RKO (cell line): ENCODE measurements at places on chromosomes 1 and 21.

- DNase-seq, result no peak
Observed at GRCh38 chr1:147202576-147202975, 22.6 kb downstream of the FMO5 start.

DNA sequence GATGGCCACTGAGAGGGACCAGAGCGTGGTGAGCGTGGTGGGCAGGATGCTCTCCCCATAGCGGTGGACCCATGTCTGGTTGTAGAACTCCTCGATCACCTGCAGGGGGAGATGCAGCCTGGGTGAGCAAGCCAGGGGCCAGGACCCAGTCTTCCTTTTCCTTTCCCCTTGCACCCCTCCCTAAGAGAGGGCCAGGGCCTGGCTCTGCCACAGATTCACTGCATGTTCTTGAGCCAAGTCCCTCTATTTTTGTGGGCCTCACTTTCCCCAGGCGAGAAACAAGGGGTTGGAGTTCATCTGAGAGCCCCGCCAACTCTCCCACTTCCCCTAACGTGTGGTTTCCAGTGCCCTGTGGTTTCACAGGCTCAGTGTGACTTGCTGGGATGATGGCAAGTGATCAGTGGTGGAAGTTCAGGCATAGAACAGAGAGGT, 27.5 kb downstream of the SLC2A1 start:
- DNase-seq, result no peak

- no peak for DNase-seq
Observed at GRCh38 chr1:213617133-213617532, 370.6 kb upstream of the PROX1 start.

- DNase-seq, result no peak
Observed at GRCh38 chr1:66475940-66476339, 58.0 kb upstream of the SGIP1 start.

DNA sequence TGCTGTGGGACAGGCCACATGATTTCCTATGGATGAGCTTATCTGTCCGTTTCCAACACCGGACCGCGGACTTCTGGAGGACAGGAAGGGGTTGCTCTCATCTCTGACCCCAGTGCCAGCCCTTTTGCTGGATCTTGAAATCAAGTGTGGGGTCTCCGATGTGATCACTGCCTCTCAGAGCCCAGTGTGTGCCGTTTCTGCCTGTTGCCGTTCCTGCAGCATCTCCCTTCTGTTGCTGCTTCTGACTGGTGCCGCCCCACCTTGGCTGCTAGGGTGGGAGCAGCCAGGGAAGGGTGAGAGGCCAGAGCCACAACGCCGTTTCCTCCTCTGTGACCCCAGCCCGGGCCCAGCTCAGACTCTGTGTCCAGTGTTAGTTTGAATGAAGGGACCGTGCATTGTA, 67.3 kb upstream of the WNT4 start:
- DNase-seq, result no peak

GRCh38 chr1:70090875-70091274, 114.5 kb downstream of the LRRC40 start:
- no peak for DNase-seq

- no peak for DNase-seq
Observed at GRCh38 chr21:25179116-25179515, 428.2 kb downstream of the MRPL39 start.

GRCh38 chr1:66335125-66335524, 198.8 kb upstream of the SGIP1 start:
- no peak for DNase-seq

GRCh38 chr21:32403201-32403777, 9.2 kb upstream of the EVA1C start:
- peak; percentile 68 for DNase-seq

DNA sequence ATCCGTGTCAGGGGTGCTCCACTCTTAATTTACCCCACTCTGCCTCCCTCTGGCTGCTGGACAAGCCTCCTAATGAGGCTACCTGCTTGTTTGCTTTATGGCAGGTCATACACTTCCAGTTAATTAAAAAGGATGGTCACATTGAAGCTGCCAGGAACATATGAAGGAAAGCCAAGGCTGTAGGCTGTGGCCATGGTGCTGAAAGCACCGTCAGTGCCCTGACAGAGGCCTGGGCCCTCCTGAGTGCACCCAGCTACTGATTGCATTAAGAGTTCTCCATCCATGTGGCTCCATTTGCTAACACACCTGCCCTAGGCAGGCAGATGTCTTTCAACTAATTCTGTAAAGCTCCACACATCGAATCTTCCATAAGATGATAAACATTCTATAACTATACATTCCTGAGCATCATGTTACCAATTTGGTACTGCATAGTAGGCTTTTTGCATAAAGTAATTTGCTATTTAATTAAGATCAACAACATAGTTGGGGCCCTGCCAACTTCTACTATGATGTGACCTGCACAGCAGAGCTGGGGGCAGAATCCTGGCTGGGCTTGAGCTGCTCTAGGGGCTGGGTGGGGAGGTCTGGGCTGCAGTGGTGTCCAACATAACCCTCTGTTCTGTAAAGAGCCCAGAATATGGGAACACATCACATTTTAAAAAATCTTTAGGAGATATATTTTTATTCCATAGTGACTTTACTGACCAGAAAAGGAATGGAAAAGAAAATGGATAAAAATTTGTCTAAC, 224.8 kb downstream of the SIPA1L2 start:
- DNase-seq, result no peak

GRCh38 chr1:90339811-90340210, 344.9 kb downstream of the ZNF326 start:
- no peak for DNase-seq

GRCh38 chr1:234633246-234634003, 23.4 kb upstream of the IRF2BP2 start:
- DNase-seq, result no peak

DNA sequence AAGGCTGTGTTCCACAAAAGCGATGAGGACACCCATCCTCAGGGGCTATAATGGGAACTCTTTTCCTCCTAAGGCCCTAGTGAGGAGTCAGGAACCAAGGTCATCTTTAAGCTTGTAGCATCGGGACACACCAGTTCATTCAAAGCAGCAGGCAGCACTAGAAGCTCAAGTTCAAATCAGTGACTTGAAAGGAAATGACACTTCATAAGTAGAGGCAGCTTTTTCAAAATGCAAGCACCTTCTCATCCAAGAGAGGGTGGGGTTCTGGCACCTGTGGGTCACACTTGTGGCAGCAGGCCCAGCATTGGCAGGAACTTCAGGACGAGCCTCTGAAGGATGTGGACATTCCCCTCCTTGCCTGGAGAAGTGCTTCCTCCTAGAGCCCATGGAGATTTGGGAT, 496.3 kb downstream of the KIF26B start:
- no peak for DNase-seq

DNA sequence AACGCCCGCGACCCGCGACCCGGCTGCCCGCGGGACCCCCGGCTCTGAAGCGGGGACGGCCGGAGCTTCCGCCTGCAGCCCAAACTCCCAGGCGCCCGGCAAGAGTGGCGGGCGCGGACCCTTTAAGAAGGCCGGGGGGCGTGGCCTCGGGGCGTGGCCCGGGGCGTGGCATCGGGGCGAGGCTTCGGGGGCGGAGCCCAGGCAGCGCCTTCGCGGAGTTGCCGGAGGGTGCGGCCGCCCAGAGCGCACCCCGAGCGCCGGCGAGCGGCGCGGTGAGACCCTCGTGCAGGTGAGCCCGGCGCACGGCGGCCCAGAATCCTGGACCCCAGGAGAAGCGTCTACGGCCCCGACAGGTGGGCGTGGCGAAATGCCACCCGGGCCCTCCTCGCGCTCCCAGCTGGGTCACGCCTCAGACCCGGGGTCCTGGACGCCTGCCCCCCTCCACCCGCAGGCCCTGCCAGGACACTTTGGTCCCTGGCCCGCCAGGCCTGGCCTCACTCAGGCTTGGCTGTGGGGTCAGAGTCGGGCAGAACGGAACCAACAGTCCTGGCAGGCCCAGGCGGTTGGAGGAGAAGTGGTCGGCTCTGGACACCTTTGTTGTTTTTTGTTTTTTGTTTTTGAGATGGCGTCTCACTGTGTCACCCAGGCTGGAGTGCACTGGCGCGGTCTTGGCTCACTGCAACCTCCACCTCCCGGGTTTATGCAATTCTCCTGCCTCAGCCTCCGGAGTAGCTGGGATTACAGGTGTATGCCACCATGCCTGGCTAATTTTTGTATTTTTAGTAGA, 14.4 kb downstream of the RNF223 start:
- DNase-seq, result peak; percentile 84

GRCh38 chr1:153293480-153293775, 19.3 kb downstream of the PGLYRP3 start:
- no peak for DNase-seq

GRCh38 chr1:10196976-10197375, 13.4 kb upstream of the KIF1B start:
- DNase-seq, result no peak

DNA sequence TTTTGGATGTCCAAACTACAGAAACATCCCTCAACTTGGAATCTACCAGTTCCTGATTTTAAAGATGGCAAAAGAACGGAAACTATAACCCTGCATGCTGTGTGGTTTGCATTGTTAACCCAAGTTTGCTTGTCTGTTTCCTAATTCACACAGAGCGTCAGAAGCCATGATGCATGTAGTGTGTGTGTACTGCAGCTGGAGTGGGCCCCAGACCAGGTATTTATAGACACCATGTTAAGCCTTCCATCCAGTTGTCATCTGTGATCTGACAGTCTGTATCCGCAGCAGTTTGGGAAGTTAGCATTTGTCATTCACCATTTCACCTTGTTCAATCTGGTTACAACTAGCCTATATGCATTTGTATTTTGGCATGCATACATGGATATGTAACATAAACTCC, 27.7 kb upstream of the PLEKHM2 start:
- DNase-seq, result no peak

DNA sequence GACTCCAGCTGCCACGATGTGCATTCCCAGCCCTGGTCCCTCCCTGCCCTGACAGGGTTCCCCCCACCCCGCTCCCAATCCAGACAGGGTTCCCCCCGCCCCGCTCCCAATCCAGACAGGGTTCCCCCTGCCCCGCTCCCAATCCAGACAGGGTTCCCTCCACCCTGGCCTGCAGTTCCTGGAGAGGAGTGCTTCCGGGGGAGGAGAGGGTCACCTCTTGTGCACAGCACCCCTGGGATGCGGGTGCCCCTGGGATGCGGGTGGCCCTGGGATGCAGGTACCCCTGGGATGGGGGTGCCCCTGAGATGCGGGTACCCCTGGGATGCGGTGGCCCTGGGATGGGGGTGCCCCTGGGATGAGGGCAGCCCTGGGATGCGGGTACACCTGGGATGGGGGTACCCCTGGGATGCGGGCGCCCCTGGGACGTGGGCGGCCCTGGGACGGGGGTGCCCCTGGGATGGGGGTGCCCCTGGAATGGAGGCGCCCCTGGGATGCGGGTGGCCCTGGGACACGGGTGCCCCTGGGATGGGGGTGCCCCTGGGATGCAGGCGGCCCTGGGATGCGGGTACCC, 36.7 kb upstream of the SLC19A1 start:
- no peak for DNase-seq

DNA sequence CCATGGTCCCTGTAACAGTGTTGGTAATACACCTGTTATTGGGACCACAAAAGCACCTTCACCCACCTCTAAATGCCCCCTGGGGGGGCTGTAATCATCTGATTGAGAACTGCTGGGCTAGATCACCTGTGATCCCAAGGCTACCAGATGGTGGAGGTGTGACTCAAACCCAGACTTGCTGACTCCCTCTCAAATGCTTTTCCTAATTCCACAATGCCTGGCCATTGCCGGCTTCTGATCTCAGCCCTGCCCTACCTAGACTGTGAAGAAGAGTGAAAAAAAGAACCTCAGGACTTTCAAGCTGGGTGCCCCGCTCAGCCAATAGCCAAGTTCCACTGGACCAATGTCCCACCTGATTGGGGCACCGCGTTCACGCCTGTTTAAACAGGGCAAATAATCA, 9.6 kb downstream of the TMEM9 start:
- DNase-seq, result no peak

DNA sequence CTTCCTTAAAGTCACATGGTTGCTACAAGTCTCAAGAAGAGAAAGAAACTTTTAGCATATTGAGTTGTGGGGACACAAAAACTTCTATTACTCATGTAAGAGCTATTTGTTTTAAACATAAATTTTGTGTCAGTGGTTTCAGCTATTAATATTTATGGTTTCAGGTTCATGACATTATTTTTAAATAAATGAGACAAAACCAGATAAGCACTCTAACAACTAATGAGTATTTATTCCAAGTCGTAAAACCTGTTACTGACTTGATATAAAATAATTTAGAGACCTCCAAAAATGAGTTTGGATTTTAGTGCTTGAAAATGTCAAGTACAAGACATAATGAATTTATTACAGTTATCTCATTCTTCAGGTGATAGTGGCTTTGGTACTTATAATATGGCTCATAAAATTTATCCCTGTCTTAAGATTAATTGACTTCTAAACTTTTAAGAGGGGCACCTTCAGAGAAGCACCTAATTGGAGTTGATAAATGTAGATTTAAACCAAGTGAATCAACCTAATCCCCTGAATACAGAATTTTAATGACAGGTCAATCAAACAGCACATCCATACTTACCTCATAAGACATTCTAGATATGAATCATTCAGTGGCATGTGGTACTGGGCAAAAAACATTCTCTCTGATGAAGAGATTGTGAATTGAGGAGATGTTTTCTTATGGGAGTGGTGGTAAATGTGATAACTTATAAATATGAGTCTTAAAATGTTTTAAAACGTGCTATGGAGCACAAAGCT, 167.7 kb upstream of the PTGFR start:
- no peak for DNase-seq

GRCh38 chr1:232184561-232185530, 445.1 kb downstream of the SIPA1L2 start:
- no peak for DNase-seq

DNA sequence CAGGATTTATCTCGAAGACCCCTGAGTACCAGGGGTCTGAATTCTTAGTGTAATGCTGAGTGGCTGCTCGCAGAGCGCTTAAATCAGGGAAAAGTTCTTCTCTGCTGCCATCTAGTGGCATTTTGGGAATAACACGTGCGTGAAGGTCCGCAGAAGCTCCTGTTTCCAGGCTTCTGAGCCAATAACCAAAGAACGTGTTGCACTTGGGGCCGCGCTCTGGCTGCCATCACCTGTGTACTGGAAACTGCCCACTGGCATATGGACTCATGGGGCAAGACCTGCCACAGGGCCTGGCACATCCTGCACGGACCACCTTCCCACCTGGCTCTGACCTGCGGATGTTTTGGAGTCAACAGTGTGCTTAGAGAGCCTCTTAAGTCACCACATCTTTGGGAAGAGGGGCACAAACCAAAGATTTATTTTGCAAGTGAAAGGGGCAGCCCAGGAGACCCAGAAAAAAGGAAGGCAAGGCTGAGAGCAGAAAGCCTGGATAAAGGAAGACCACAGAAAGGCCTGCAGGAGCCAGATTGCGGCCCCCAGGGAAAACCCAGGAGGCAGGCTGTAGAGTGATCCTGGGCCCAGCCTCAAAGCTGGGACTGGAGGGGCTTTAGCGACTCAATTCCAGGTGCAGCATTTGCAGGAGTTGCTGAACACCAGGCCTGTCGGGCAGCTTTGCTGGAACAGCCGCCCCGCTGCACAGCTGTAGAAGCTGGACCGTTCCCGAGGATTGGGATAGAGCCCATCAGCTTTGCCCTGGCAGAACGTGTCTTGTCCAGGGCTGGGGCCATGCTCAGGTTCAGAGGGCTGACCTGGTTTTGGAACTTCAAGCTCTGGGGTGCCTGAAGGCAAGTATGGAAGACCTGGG, 13.0 kb downstream of the CHIT1 start:
- DNase-seq, result peak; percentile 62
